ENCODE measurements at places on chromosomes 5 and 9. TPM values are rescaled to one million over a fixed set of nuclear protein-coding genes. Genes with fewer than 3 reads are reported as not detected.

The GNA14 gene
- total RNA-seq = 0.60 TPM

The SLC6A3 gene
- 0.16 TPM for total RNA-seq

The TAF1L gene
- not detected for total RNA-seq

The SOWAHA gene
- 0.04 TPM for total RNA-seq

The ANXA2R gene
- 1.8 TPM for total RNA-seq

The TEX48 gene
- total RNA-seq = not detected

The ICE1 gene
- total RNA-seq = 10.8 TPM

The TMEM252 gene
- total RNA-seq = not detected

The SPATA31A3 gene
- total RNA-seq = not detected
